D721Med (cell line): ENCODE measurements at places on chromosomes 7 and 10.

GRCh38 chr7:120353171-120353570, 80.2 kb downstream of the KCND2 start:
- DNase-seq: no peak

- DNase-seq: no peak
Measured at GRCh38 chr7:139817249-139817648, 11.8 kb upstream of the TBXAS1 start.

- no peak for DNase-seq
Measured at GRCh38 chr10:60907236-60907635, 36.7 kb downstream of the RHOBTB1 start.

DNA sequence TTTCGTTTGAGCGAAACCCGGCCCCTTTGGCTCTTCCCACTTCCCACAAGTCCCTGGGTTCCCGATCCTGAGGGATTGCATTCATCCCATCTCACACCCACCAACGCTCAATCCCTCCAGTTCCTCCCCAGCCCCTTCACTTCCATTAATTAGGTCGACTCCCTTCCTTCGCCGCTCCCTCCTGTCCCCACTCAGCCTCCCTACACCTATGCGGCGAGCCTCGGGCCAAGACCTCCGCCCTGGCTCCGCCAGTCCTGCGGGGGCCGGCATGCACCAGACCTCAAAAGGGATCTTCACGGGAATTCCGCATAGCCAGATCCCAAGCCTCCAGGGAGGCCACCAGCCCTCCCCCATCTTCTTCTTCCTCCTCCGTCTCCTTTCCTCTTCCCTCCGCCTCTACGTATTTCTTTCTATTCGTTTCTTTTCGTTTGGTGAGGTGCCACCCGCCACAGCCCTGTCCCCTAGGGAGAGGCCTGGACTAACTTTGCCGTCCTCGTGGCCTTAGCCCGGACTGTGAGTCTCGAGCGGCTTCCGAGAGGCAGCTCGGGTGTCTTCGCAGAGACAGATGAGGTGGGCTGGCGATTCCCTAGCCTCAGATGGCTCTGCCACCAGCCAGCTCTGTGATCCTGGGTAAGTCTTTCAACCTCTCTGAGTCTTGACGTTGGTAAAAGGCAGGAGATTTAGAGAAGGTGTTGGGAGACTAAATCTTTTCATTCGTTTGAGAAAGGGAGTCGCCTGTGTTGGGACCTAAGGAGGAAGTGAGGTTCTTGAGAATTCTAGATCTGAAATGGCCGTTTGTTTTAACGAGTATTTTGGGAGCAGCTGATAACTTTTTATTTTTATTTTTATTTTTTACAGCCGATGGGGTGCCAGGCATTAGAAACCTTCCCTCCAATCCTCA, 8.1 kb upstream of the LBX1 start:
- DNase-seq: no peak

DNA sequence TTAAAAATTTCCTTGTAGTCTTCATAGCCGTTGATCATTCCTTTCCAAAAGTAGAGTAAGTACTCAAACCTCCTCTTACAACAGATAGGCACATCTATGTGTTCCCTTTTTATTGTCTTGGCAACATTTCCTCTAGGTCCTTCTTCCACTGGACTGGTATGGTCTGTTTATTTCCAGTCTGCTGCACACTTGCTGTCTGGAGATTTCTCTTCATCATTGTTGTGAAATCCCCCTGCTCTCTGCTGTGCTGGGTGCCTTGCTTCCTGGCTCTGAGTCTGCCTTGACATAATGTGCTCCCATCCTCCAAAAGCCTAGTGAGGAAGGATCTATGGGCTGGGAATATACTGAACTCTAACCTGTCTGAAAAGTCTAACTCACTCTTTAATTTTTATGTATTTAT, 545.3 kb upstream of the VSTM2A start:
- no peak for DNase-seq
